ENCODE measurements at places on chromosomes 7 and 10. TPM values are rescaled to one million over a fixed set of nuclear protein-coding genes. Genes with fewer than 3 reads are reported as not detected.
A peak's percentile ranks its signal among the peaks of the same experiment; 100 is the strongest.

DNA sequence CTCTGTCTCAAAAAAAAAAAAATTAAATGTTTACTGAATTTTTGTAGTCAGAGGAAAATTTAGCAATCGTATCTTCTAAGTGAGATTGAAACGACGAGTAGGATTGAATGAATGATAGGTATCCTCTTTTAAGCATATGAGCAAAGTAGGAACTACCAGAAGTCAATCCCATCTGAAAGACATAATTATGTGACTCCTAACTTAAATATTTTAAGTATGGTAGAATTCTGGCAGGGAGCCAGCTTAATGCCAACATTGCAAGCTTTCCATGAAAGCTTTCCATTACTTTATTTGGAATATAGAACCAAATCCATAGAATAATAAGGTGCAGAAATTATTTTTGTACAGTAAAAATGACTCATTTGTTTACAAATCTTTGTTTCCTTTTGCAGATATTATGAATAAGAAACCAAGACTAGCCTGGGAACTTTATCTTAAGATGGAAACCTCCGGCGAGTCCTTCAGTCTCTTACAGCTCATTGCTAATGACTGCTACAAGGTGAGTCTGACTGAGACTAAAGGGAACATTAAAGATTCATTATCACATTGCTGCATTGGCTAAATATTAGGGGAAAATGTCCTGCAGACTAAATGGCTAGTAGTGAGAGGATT, 50.2 kb upstream of the UBN2 start:
- no peak for DNase-seq

GRCh38 chr10:44355630-44356029, 29.3 kb downstream of the CXCL12 start:
- no peak for DNase-seq

GRCh38 chr10:111023060-111023459, 53.8 kb upstream of the ADRA2A start:
- DNase-seq: no peak

The SPDYE9 gene
- polyA plus RNA-seq: 1.1 TPM

DNA sequence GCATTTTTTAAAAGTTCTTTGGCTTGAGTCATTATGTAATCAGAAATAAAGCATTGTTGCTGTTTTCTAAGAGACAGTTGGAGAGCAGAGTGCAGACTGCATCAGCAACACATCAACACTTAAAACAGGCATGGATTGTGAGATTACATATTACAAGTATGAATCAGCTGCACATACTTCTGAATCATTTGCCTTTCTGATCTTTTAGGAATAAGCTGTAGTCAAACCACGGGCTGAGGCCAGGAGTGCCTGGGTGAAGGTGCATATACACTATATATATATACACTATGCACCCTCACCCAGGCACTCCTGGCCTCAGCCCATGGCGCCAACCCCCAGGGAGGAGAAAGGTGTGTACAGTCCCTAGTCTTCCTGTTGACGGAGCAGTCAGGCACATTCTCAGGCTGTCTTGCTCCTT, 52.4 kb upstream of the DLX6 start:
- DNase-seq: no peak

GRCh38 chr10:70052462-70053217, at the start of gene MACROH2A2:
MACROH2A2 (plus strand) TSS chr10:70052846; CDS start chr10:70075659, 22,813 bp downstream.
- peak; percentile 68 for DNase-seq

- DNase-seq: no peak
These were observed 122.8 kb upstream of the GDF10 start for GRCh38 chr10:47176903-47177868.

All from left renal pelvis (tissue), 4 donors.